ENCODE measurements at places on chromosomes 5 and 9. TPM values are rescaled to one million over a fixed set of nuclear protein-coding genes. Genes with fewer than 3 reads are reported as not detected.

GRCh38 chr9:6106711-6107339, 91.4 kb upstream of the RANBP6 start:
- no peak for DNase-seq

LCN9 gene
- total RNA-seq, result not detected

DNA sequence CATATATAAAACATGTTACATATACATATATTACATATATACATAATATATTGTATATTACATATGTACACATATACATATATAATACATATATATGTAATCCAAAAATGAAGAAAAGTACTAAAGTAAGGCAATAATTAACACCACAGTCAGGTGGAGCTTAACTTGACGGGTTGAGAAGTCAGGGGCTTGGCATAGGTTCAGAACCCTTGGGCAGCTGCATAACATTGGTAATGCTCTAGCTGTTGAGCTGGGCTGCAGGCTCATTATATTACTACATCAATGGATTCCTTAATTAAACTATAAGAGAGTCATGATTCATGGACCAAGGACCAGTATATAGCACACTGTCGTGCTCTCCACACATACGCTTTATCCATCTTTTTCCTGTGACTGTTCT, 435.2 kb upstream of the ADAMTS16 start:
- DNase-seq, result no peak

GRCh38 chr9:130186839-130187522, 14.8 kb downstream of the NCS1 start:
- no peak for DNase-seq

SLC6A3 gene
- total RNA-seq, result 0.16 TPM

BTNL8 gene
- 0.48 TPM for total RNA-seq

ZER1 gene
- total RNA-seq, result 61.6 TPM

DNA sequence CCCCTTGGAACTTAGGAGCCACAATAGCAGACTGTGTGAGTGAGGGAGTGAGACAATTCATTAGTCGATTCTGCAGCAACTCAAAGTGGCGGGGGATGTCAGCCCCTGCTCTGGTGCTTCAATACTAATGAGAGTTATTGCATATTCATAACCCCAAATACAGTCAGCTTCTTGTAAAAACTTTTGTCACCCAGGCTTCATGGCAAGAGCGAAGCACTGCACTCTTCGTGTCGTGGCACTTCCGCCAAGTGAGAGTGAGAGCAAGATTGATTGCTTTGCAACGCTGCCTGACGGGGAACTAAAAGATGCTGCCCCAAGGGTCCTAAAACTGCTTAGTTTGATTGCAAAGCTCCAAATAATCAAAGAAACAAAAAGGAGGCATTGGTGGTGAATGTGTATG, 150.9 kb downstream of the NR2F1-AS1 start:
- DNase-seq, result no peak

DNA sequence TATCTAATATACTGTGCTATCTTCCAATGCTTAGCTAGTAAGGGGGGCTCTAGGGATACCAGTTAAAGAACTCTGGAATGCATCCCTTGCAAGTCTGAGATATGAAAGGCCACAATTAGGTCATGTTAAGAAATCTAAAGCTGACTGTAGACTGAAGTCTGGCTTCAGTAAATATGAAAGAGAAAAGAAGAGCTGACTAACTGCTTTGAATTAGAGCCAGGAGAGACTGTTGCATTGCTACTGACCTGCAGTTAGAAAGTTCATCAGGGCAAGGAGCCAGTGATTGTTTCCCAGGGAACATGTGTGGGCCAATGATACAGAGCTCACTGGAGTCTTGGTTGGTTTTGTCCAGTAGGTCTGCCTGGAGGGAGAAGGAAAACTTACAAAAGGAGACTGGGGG, 472.1 kb upstream of the TNC start:
- DNase-seq, result no peak

GRCh38 chr5:79806741-79807140, 117.1 kb downstream of the CMYA5 start:
- no peak for DNase-seq

DNA sequence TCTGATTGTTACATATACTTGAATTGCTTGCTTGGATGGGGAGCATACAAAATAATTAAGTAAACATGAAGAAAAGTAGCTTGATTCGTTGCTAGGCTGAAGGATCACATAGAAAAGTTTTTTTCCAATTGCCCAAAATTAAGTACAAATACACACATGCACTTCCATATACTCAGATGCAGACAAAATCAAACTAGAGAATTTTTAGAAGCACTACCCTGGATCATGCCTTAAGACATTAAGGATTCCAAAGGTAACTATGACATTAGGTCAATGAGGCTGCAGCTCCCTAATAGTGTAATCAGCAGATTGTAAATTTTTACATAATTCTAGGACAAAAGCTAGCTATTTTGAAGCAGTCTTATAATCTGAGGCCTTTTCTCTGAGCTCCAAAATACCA, 216.9 kb upstream of the TMEM161B start:
- DNase-seq, result no peak

DNA sequence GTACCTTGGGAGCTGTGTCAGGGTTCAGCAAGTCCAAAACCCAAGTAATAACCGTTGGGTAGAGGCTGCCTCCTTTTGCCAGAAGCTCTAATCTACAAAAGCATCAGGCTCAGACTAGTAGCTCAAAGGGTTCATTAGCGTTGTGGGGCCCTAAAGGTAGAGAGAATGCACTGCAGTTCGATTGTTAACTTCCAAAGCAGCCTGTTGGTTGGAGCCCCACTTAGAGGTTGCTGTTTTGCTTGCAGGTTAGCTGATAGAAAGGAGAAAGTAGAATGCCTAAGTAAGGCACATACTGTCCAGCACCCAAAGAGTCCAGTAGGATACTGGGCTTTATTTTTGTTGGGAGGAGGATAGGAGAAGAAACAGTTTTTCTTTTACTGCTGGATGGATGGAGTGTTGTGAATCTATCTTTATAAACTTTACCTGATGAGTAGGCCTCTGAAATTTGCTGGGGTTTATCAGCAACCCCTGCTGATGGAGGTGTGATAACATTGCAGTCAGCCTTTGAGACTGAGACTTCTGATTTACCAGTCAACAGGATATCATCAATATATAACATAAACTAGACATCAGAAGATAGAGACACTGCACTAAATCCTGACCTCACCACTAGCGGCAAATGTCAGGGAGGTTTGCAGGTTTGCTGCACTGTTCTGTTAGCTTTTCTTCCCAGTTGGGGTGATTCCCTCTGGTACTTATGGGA, 34.8 kb downstream of the ZNF131 start:
- DNase-seq, result no peak

- DNase-seq, result no peak
Observed at GRCh38 chr5:59139695-59140094, 556.8 kb downstream of the RAB3C start.

GRCh38 chr5:111223101-111223786, 940 bp upstream of the CAMK4 start:
- no peak for DNase-seq

NDST1 gene
- total RNA-seq, result 81.4 TPM

ANKRD31 gene
- 0.07 TPM for total RNA-seq

DNA sequence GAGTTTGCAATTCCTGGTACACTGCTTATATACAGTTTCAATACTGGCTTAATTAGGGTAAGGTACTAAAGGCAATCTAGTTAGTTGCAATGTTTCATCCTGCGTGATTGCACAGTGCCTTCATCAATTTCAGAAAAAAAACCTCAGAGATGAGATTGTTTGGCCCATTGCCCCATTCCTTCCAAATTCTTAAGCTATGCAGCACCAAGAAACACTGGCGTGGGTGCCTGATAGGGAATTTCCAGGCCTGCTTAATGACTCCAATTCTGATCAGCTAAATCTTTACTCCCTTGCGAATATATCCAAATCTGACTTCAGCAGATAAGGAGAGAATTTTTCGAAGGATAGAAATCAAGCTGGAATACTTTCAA, 35.9 kb upstream of the GAS1 start:
- DNase-seq, result peak; percentile 73

PLPP7 gene
- 216 TPM for total RNA-seq

GRIN1 gene
- total RNA-seq, result not detected

ABHD17B gene
- total RNA-seq, result 14.1 TPM

DNA sequence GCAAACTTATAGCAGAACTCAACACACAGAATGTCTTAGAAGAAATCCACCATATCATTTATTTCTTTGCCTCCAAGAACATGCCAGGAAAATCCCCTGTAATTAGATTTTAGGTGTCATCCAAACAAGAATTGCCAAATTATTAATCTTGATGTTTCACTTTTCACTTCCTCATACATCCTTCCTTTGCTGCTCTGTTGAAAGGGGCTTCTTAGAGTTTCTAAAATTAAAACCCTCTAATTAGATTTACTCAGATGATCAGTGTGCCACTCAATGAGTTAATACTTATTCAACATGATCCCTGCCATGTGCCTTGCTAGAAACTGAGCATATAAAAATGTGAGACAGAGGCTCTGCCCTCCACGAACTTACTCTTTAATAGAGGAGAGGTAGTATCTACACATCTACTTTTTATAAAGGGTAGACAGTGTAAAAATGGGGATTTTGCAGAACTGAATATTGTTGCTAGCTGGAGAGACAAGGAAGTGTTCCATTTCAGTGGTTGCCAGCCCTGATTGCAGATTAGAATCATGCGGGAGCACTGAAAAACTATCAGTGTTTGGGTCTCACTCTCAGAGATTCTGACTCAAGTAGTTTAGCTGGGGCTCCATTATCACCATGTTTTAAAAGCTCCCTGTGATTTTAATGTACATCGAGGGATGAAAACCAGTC, 498.4 kb downstream of the TLE4 start:
- DNase-seq, result no peak

GRCh38 chr9:132584601-132585560, 2.5 kb downstream of the BARHL1 start:
- DNase-seq, result no peak

GRCh38 chr5:93677359-93677891, 64.0 kb downstream of the POU5F2 start:
- no peak for DNase-seq

DNA sequence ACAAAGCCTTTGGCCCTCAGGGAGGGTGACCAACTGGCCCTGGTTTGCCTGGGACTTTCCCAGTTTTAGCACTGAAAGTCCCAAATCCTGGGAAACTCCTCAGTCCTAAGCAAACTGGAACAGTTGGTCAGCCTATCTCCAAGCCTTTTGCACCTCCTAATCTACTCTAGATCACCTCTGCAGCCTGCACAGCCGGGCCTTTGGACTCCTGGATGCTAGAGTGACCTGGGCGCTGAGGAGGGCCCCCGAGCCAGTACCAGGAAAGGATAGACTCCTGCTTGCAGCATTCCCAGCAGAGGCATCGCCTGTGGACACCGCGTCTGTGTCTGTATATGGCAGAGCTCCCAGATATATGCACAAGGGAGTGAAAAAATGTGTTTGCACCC, 15.1 kb downstream of the IRF1 start:
- no peak for DNase-seq

- no peak for DNase-seq
Observed at GRCh38 chr5:149389552-149390495, 10.7 kb upstream of the IL17B start.

DNA sequence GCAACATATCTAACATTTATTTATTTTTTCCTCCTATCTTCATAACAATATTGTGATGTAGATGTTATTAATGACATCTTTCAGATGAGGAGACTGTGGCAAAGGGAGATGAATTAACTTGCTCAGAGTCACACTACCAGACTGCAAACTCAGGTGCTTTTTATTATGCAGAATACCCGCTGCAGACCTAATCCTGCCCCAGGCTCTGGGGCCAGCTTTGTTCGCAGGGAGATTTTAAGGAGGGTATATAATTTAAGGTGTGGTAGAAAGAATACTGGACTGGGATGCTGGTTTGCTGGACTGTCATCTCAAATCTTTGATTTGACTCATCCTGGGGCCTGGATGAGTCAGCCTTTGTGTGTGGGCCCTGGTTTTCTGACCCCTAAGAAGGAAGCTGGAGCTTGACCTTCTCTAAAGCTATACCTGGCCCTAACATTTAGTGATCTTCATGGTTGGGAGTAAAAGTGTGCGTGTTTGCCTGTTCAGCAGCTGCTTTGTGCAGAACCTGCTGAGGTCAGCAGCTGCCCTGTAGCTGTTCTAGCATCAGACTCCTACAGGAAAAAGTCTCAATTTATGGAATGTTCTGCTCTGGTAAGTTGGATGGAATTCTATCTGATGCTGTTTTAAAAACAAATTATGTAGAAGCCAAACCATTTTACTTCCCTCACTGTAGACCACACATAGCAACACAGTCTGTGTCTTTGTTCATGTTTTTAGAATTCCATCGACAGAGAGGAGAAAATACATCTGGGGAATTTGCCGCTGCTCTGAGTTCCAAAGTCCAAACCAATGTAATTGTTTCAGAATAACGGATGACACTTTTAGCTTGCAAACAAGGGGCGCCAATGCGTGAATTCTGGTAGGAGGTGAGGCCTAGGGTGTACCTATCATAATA, 4.5 kb downstream of the SLC36A1 start:
- DNase-seq, result no peak

DNA sequence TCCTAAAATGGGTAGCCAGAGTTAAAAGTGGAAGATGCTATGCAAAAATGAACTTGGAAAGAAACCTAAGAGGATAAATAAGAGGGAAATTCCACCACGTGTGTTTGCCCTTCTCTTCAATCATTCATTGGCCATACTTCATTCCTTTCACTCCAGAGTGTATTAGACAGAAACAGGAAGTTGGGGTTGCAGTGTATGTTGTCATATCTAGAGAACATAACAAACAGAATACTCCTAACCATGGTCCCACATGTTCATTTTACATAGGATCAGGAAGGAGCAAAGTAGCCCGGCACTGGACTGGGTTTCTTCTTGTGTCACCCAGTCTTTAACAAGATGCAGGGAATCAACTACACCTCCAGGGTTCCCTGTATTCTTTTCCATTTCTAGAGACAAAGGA, 7.6 kb upstream of the GPBP1 start:
- DNase-seq, result no peak

- DNase-seq, result no peak
Observed at GRCh38 chr5:109083937-109084336, 325.8 kb downstream of the PJA2 start.

DNA sequence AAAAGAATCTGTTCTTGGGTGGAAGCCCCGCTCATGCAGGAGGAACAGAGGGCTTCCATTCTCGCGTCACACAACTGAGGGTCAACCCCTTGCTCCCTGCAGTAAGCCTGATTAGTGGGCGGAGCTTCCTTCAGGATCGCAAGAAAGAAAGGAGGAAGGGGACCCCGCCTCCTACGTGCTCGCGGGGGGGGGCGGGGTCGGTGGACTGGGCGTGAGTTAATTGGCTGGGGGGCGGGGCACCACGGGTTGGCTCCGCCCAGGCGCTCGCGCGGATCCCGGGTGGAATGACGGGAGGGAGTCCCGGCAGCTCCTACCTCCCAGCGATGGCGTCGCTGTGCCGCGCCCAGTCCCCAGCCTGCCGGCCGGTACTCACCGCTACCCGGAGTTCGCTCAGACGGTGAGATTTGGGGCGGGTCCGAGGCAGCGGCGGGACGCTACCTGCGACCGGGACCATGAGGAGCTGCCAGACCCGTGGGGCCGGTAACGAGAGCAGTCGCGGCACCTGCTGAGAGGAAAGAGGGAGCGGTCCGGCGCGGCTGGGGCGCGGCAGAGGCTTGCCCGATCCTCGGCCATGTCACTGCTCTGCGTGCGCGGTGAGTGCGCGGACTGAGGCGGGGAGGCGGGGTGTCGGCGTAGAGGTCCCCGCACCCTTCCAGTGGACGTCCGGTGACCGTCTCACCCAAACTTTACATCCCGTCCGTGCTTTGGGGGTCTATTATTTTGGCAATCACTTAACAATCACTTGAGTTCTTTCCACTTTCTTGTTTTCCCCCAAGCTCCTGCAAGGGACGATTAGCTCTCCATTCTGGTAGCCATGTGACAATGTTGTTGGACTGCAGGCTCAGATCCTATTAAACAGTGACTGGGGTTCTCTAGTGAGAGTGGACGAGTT, at the start of gene UNC13B:
Gene UNC13B, plus strand, starts transcription at position 297 of the 892 bp plus-strand sequence. Its CDS starts 275 bp downstream, at position 572.
- DNase-seq, result peak; percentile 95

DOK3 gene
- total RNA-seq, result 1.6 TPM

All from right atrium auricular region (tissue), 2 donors.